Breast epithelium (tissue), 4 donors: ENCODE measurements at places on chromosomes 13 and 19. TPM values are rescaled to one million over a fixed set of nuclear protein-coding genes. Genes with fewer than 3 reads are reported as not detected.

DNA sequence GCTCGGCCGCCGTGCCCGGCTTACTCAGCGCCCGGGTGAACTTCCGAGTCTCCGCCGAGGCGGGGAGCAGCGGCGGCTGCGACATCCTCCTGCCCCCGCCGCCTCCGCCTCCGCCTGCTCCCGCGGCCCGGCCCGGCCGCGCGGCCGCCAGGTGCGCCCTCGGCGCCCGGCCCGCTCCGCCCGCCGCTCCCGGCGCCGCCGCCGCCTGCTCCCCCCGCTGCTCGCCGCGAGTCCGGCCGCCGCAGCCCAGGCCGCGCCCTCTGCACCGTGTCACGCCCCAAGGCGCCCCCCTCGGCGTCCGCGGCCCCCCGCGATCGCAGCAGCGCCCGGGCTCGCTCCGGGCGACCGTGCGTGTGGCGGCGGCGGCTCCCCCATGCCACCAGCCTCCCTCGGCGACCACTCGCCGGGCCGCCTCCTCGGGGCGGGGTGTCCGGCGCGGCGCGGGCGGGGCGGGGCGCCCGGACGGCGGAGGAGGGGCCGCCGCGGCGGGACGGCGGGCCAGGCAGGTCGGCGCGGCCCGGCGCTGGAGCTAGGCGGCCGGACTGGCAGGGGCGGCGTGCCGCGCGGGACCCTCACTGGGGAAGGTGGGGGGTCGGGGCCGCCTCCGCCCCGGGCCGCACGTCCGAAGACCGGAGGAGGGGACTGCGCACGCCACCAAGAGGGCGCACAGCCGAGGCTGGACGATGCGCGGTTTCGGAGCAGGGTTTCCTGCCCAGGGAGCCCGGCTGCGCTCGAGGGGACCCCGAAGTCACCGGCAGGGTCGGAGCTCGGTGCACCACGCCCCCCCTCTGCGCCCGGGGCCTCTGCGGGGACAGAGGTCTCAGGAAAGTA is 108.6 kb upstream of the DOCK9 start:
- H3K27me3 ChIP-seq = no peaks in the 10 kb centered on the region
- H3K4me1 ChIP-seq = no peaks in the 10 kb centered on the region
- no peak for DNase-seq
- no peaks in the 10 kb centered on the region for H3K36me3 ChIP-seq
- H3K4me3 ChIP-seq = peak overlapping the region; percentile 97

GRCh38 chr19:55441319-55441691 is 1.8 kb downstream of the SHISA7 start:
- no peak overlapping the region for H3K4me3 ChIP-seq
- peaks cover 20% of the 10 kb centered on the region for H3K27me3 ChIP-seq
- H3K36me3 ChIP-seq = no peaks in the 10 kb centered on the region
- H3K4me1 ChIP-seq = no peaks in the 10 kb centered on the region

DNA sequence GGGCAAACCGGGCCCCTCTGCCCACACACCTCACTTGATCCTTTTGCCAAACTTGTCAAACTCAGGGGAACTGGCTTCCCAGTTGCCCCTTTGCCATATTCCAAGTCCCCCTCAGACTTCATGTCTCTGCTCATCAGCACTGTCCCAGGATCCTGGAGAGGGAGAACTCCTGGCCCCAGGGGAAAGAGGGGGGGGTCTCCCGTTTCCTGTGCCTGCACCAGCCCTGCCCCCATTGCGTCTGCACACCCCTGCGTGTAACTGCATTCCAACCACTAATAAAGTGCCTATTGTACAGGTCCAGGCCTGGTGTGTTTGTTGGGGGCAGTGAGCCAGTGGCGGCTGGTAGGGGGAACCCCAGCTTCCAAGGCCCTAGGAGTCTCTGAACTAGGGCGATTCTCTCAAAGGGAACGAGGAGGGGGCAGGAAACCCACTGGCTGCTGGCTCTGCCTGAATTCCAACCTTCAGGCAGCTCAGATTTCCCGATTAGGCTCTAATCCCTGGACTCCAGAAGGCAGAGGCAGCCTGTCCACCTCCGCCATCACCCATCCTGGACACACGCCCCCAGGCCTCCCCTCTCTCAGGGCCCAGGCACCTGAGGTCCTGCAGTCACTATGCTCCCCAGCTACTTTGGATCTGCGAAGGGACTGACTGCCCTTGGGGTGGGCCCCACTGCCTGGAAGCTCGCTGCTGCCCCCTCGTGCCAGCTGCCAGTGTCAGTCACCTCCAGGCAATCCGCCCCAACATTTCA is 9.7 kb upstream of the ILF3 start:
- H3K4me3 ChIP-seq = no peak overlapping the region
- DNase-seq = peak; percentile 82
- H3K27ac ChIP-seq = peak overlapping the region; percentile 89
- H3K36me3 ChIP-seq = no peaks in the 10 kb centered on the region
- peaks cover 13% of the 10 kb centered on the region for H3K4me1 ChIP-seq
- no peaks in the 10 kb centered on the region for H3K27me3 ChIP-seq

DNA sequence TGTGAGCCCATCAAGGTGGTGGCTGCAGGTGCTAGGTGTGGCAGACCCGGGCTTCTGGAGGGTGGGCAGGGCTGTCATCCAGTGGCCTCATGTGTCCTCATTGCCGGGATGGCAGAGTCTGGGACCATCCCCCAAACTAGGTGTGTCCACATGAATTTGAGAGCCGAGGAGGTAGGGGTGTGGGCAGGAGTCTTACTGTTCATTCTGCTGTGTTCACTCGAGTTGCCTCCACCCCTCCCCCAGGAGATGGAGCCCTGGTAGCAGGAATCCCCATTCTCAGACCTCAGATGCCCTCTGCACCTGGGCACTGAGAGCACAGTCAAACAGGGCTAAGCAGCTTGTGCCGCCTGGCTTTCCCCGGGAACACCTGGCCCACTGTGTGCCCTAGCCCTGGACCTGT is 22.4 kb downstream of the NAXD start:
- H3K27ac ChIP-seq = no peak overlapping the region
- H3K4me3 ChIP-seq = no peak overlapping the region
- H3K4me1 ChIP-seq = no peaks in the 10 kb centered on the region
- H3K27me3 ChIP-seq = no peaks in the 10 kb centered on the region

CEACAM4 gene
- not detected for total RNA-seq

- no peak overlapping the region for H3K4me3 ChIP-seq
- H3K27me3 ChIP-seq = no peaks in the 10 kb centered on the region
- DNase-seq = no peak
Observed at GRCh38 chr19:42113641-42114348, 18.5 kb downstream of the POU2F2 start.

- no peaks in the 10 kb centered on the region for H3K27me3 ChIP-seq
- H3K36me3 ChIP-seq = no peaks in the 10 kb centered on the region
- no peaks in the 10 kb centered on the region for H3K4me1 ChIP-seq
- no peak overlapping the region for H3K27ac ChIP-seq
- DNase-seq = no peak
Observed at GRCh38 chr13:43268632-43269031, 245.2 kb downstream of the DNAJC15 start.

GRCh38 chr19:55228403-55229031 is at the start of gene TMEM86B:
TMEM86B (minus strand) TSS chr19:55228763; CDS start chr19:55228741, 22 bp downstream.
- no peak within 1 kb of the TSS for H3K27ac ChIP-seq
- no peaks in the 10 kb centered on the region for H3K27me3 ChIP-seq
- no peaks in the 10 kb centered on the region for H3K4me1 ChIP-seq

GRCh38 chr13:113062691-113063090 is 42.9 kb upstream of the F7 start:
- H3K4me1 ChIP-seq = no peaks in the 10 kb centered on the region
- H3K27ac ChIP-seq = no peak overlapping the region
- H3K27me3 ChIP-seq = no peaks in the 10 kb centered on the region
- H3K36me3 ChIP-seq = no peaks in the 10 kb centered on the region

DNA sequence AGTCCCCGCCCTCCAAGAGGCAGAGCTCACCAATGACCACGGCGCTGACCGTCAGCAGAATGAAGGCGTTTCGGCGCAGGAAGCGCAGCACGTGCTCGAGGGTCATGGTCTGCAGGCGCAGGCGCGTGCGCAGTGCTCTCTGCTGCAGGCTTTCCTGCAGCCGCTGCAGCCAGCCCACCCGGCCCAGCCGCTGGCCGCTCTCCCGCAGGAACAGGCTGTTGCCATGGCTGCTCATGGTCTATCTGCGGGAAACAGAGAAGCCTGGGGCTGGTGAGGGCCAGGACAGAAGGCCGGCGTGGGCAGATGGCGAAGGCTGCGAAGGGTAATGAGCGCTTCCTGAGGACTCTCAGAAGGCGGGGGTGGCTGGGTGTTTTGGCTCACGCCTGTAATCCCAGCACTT is 7.0 kb downstream of the SLC1A6 start:
- DNase-seq = no peak
- H3K27ac ChIP-seq = no peak overlapping the region
- no peak overlapping the region for H3K4me3 ChIP-seq
- no peaks in the 10 kb centered on the region for H3K36me3 ChIP-seq
- H3K27me3 ChIP-seq = no peaks in the 10 kb centered on the region

LILRB2 gene
- 1.8 TPM for total RNA-seq

DNA sequence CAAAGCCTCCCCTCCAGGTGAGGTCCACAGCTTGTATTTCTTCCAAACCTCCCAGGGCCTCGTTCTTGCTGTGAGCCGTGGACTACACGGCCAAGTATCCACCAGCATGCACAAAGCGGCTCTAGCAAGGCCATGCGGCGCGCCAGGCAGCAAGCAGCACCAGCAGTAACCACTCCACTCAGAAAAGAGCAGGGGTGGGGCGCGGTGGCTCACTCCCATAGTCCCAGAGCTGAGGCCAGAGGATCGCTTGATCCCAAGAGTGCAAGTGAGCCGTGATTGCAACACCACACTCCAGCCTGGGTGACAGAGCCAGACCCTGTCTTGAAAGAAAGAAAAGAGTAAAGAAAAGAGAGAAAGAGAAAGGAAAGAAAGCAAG is 4.7 kb downstream of the CCDC8 start:
- DNase-seq = peak; percentile 75
- no peaks in the 10 kb centered on the region for H3K36me3 ChIP-seq

- H3K4me1 ChIP-seq = no peaks in the 10 kb centered on the region
- peak; percentile 80 for DNase-seq
- no peak overlapping the region for H3K4me3 ChIP-seq
- H3K27ac ChIP-seq = no peak overlapping the region
Observed at GRCh38 chr19:12564016-12564664, 12.9 kb upstream of the ZNF564 start.

DNA sequence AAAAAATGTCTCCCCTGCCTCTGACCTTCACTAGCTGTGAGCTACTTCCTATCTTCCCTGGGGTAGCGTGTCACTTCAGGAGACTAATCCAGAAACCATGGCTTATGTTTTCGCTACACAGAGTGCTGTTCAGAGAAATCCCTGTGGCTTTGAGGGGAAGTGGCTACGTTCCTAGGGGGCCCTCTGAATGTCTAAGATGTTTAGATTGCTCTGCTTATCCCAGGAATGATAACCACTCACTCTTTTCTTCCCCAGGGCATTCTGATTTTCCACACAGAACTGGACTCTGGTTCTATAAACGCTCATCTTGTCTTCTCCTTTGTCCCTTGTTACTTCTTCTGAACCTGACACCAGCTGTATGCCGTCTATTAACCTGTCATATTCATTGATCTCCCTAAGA is 572.5 kb downstream of the OLFM4 start:
- no peak overlapping the region for H3K4me3 ChIP-seq
- H3K36me3 ChIP-seq = no peaks in the 10 kb centered on the region
- no peak for DNase-seq
- H3K27ac ChIP-seq = no peak overlapping the region

- no peak for DNase-seq
- H3K27me3 ChIP-seq = no peaks in the 10 kb centered on the region
- no peak overlapping the region for H3K4me3 ChIP-seq
- H3K4me1 ChIP-seq = no peaks in the 10 kb centered on the region
Observed at GRCh38 chr13:110300090-110300815, 6.7 kb downstream of the COL4A1 start.
